ENCODE measurements at places on chromosomes 2 and 18. TPM values are rescaled to one million over a fixed set of nuclear protein-coding genes. Genes with fewer than 3 reads are reported as not detected.

The C1QL2 gene
- not detected for total RNA-seq

The ZNF638 gene
- 86.0 TPM for total RNA-seq

- no peaks in the 10 kb centered on the region for H3K36me3 ChIP-seq
- no peak overlapping the region for H3K27ac ChIP-seq
- H3K4me1 ChIP-seq, result peaks cover 5% of the 10 kb centered on the region
- no peak for DNase-seq
Observed at GRCh38 chr2:177283906-177284305, 19.4 kb upstream of the NFE2L2 start.

DNA sequence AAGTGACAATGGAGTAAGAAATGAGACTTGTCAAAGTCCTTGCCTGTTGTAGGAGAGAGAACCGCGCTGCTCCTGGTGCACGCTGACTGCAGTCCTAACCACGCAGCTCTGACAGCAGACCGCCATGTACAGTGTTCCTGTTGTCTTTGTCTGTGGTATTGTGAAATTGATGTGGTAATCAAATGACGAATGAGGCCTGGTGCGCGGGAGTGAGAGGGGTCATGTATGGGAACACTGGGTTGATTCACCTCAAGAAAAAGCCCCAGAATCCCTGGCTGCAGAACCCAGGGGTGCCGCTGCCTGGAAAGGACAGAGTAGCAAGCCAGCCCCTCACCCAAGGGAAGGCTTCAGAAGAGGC, 64.0 kb downstream of the INPP4A start:
- peak overlapping the region; percentile 81 for H3K27ac ChIP-seq
- H3K36me3 ChIP-seq, result peaks cover 18% of the 10 kb centered on the region
- H3K27me3 ChIP-seq, result no peaks in the 10 kb centered on the region
- H3K4me1 ChIP-seq, result peaks cover 91% of the 10 kb centered on the region
- peak; percentile 77 for DNase-seq
- peak overlapping the region; percentile 8 for H3K4me3 ChIP-seq

GRCh38 chr2:109444916-109445315, 168.8 kb downstream of the SEPTIN10 start:
- no peak for DNase-seq
- peaks cover 34% of the 10 kb centered on the region for H3K36me3 ChIP-seq

- no peaks in the 10 kb centered on the region for H3K27me3 ChIP-seq
- H3K36me3 ChIP-seq, result no peaks in the 10 kb centered on the region
- no peak overlapping the region for H3K4me3 ChIP-seq
- H3K4me1 ChIP-seq, result no peaks in the 10 kb centered on the region
- no peak for DNase-seq
- H3K27ac ChIP-seq, result no peak overlapping the region
Observed at GRCh38 chr2:152088006-152088405, 10.8 kb downstream of the CACNB4 start.

DNA sequence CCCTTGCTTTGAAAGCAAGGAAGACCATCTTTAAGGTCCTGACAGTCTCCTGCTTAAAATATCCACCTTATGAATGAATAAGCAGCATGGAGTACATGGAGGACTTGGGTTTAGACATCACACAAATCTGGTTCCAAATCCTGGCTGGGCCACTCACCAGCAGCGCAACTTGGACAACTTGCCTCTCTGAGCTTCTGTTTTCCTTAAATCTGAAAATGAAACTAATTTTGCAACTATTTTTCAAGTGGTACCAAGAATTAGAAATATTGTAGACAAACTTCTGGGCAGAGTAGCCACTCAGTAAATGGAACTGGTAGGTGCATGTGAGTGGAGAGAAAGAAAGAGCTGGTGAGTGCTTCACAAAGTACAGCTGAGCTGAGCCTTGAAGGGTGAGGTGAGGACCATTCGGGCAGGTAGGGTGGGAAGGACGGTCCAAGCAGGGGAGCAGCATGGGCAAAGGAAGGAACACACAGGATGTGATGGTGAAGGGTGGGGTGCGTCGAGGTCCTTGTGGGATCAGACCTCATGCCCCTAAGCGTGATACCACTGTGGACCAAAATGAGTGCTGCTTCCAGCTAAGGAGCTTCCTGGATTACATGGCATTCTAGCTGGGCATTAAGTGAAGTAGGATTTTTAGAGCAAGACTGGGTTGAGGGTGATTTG, 14.4 kb upstream of the TET3 start:
- H3K36me3 ChIP-seq, result no peaks in the 10 kb centered on the region
- H3K4me1 ChIP-seq, result peaks cover 55% of the 10 kb centered on the region
- peak overlapping the region; percentile 86 for H3K27ac ChIP-seq
- H3K4me3 ChIP-seq, result peak overlapping the region; percentile 69

DNA sequence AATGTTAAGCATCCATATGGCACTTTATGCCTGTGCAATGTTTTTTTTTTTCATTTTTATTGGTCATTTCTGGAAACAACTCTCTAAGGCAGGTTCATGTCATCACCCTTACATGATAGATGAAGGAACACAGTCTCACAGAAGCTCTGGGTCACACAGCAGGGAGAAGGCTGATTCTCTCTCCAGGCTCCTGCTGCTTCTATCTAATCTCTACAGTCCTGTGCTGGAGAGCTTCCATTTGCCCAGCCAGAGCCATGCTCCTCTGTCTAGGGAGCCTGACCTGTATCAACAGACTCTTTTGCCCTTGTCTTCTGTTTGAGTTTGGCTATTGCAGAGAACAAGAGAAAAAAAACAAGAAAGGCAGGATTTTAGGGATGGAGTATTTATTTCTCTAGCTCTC, 584.8 kb downstream of the MBD2 start:
- H3K36me3 ChIP-seq, result no peaks in the 10 kb centered on the region
- no peak overlapping the region for H3K4me3 ChIP-seq
- H3K27ac ChIP-seq, result no peak overlapping the region
- no peak for DNase-seq
- H3K4me1 ChIP-seq, result no peaks in the 10 kb centered on the region
